ENCODE measurements at places on chromosomes 4 and X.

DNA sequence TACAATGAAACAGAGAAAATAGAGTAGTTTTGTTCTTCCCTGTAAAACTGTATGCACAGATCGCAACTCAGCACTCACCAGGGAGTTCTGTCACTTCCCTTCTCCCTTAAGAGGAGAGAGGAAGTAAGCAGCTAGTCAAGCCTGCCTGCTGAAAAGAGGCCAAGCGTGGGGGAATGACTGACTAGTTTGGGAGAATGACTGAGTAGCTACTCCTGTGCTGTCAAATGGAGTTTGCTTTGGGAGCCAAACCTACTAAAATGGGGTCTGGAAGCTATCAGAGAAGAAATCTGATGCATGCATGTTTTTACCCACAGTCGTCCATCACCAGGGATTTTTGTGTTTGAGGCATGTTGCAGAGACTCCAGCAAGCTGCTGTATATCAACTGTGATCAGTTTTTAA, 54.6 kb upstream of the LHFPL1 start:
- H3K27me3 ChIP-seq = peaks cover 10% of the 10 kb centered on the region
- no peak overlapping the region for H3K4me3 ChIP-seq
- no peaks in the 10 kb centered on the region for H3K36me3 ChIP-seq
- no peak for DNase-seq
- H3K4me1 ChIP-seq = peaks cover 2% of the 10 kb centered on the region

DNA sequence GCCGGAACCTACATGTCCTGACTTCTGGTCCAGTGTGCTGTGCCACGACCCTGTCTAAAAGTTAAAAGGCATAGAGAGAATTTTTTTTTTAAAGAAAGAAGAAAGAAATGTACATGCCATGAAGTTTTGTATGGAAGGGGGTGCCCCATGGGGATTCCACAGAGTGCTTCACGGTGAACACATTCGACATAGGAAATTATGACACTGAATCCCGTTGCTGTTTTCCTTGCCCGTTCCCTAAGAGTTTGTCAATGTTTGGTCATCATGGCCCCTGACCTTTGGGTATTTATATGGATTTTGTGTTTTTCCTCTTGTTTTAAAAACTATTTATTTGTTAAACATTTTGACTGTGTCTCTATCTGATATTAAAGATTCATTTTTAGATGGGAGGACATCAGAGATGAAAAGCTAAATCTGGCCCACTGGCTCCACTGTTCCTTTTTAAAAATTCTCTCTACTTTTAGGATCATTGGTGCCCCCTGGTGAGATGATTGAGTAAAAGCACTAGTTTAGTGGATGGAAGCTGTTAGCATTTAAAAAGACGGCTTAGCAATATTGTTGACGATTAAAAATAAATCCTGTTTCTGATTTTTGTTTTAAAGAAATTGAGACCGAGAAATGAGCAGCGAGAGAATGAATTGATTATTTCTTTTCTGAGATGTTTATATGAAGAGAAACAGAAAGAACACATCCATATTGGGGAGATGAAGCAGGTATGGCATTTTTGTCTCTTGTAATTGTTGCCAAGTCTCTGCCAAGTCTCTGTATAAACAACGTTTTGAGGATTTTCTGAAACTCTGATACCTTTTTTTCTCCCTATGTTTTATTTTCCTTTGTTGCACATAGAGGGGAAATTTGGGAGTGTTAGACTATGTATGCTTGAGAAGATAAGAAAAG, 75.0 kb downstream of the PTTG2 start:
- H3K4me1 ChIP-seq = peaks cover 3% of the 10 kb centered on the region
- no peak overlapping the region for H3K27ac ChIP-seq
- DNase-seq = peak; percentile 69
- H3K36me3 ChIP-seq = peaks cover 22% of the 10 kb centered on the region

- H3K27me3 ChIP-seq = no peaks in the 10 kb centered on the region
- H3K36me3 ChIP-seq = no peaks in the 10 kb centered on the region
- H3K4me3 ChIP-seq = no peak overlapping the region
- no peak overlapping the region for H3K27ac ChIP-seq
- no peaks in the 10 kb centered on the region for H3K4me1 ChIP-seq
Observed at GRCh38 chr4:58360354-58361133, 1250.4 kb upstream of the IGFBP7 start.

DNA sequence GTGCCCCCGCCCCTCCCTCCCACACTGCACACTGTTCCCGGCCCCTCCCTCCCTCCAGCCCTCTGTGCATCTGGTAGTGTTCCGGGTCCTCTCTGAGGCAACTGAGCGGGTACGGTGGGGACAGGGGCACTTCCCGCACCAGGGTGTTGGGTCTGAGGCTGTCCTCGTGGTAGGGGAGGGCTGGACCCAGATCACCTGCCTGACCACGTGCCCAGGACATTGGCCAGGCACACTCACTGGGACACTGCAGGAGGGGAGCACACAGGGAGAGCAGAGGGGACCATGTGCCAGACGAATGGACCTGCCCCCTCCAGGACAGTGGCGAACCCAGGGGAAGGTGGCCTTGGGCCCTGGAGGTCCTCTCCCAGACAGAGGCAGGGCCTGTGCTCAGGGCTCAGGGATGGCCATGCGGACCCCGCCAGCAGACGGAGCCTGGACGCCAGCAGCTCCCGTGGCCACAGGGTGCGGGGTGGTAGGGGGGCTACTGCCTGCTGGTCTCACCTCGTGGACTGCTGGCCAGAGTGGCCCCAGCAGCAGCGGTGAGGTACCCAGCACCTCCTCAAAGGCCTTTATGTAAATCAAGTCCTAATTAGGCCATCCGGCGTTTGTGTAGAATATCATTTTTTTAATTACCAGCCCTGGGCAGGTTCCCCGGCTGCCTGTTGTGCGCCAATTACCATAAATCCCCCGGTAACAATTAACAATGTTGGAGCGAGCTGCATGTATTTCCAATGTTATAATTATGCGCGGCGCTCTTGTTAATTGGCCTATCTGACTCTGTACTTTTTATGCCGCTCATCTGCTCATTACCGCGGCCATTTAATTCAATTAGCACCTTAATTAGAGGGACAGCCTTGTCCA, 106.9 kb downstream of the FAM53A start:
- H3K4me1 ChIP-seq = peaks cover 11% of the 10 kb centered on the region
- H3K27ac ChIP-seq = no peak overlapping the region
- no peak overlapping the region for H3K4me3 ChIP-seq

DNA sequence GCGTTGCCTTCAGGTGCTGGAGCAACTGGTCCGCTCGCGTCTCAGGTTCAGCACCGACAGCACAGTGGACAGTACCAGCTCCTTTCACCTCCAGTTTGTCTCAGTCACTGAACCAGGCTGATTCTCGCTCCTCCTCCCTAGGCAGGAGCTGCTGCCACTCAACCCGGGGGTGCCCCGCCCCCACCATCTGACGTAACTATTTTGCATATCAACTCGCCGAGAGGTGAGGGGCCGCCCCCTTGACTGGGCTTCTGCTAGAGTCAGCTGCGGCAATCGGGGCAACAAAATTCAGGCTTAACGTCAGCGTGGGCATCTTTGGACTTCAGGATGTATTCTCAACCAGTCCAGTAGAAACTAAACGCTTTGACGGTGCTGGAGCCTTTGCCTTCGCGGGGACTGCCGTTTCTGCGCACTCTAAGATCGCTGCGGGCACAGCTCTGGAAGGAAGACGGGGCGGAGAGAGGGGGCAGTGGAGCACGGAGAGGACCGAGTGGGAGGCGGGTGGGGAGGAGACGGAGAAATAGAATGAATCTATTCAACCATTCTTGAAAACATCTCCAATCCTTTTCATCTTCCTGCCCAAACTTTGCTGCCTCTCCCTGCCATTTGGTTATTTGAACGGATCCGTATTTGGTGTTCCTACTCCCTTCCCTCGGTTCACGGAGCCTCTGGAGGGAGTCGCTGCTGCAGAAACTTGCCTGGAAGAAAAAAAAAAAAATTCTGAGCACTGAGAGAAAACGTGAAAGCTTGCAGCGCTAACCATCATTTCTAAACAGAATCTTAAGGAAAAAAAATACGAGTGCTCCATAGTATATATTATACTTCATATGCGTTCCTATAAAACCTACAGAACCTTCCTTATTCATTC, at the start of gene FSTL5:
Gene FSTL5 (minus strand): TSS at position 109 of the 868 bp plus-strand sequence. CDS start 52,604 bp downstream, outside the sequence.
- H3K4me1 ChIP-seq = peaks cover 2% of the 10 kb centered on the region
- peak within 1 kb of the TSS; percentile 56 for H3K4me3 ChIP-seq
- no peak within 1 kb of the TSS for H3K27ac ChIP-seq
- peaks cover 2% of the 10 kb centered on the region for H3K27me3 ChIP-seq
- DNase-seq = peak; percentile 39
- no peaks in the 10 kb centered on the region for H3K36me3 ChIP-seq

DNA sequence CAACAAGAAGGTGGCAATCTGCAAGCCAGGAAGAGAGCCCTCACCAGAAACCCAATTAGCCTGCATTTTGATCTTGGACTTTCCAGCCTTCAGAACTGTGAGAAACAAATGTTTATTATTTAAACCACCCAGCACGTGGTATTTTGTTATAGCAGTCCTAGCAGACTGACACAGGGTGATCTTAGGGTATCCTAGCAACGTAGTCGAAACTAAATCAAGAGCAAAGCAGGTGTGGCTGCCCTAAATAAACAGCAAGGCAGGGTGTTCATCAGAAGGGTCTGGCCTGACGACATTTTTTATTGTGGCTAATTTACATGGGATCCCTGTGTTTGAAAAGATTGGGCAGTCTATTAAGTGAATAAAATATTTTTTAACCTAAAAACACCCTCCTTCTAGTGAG, 198.8 kb downstream of the VEGFC start:
- H3K27ac ChIP-seq = no peak overlapping the region
- H3K36me3 ChIP-seq = no peaks in the 10 kb centered on the region
- no peaks in the 10 kb centered on the region for H3K27me3 ChIP-seq
- no peak for DNase-seq
- no peak overlapping the region for H3K4me3 ChIP-seq
- no peaks in the 10 kb centered on the region for H3K4me1 ChIP-seq

GRCh38 chrX:68690936-68691501, 43.6 kb downstream of the STARD8 start:
- H3K27ac ChIP-seq = no peak overlapping the region
- no peak overlapping the region for H3K4me3 ChIP-seq
- H3K36me3 ChIP-seq = no peaks in the 10 kb centered on the region
- H3K4me1 ChIP-seq = peaks cover 10% of the 10 kb centered on the region

DNA sequence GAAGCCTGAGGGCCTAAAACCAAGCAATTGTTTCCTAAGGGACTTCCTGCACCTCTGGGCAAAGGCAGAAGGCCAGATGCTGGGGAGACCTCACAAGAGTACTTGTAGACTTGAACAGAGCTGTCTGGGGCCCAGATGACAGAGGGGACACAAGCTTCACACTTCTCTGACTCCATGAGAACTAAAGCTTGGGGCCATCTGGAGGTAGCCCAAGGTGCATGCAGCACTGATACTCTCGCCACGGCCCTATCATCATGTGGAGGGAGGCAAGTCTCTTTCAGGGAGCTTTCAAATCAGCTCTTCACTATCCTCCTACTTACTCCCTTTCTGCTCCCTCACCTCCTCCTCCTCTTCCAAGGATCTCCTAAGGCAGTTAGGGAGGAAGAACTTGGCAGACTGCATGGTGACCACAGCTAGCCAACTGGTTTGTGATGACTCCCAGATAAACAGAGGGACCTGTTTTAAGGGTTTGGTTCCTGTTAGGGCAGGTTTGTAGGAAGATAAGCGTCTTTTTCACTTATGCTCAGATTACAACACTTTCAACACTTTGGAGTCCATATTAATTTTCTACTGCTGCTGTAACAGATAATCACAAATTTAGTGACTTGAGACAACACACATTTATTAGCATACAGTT, 23.8 kb downstream of the MSL3 start:
- H3K27ac ChIP-seq = no peak overlapping the region
- DNase-seq = no peak
- peaks cover 3% of the 10 kb centered on the region for H3K36me3 ChIP-seq
- H3K4me1 ChIP-seq = peaks cover 4% of the 10 kb centered on the region

DNA sequence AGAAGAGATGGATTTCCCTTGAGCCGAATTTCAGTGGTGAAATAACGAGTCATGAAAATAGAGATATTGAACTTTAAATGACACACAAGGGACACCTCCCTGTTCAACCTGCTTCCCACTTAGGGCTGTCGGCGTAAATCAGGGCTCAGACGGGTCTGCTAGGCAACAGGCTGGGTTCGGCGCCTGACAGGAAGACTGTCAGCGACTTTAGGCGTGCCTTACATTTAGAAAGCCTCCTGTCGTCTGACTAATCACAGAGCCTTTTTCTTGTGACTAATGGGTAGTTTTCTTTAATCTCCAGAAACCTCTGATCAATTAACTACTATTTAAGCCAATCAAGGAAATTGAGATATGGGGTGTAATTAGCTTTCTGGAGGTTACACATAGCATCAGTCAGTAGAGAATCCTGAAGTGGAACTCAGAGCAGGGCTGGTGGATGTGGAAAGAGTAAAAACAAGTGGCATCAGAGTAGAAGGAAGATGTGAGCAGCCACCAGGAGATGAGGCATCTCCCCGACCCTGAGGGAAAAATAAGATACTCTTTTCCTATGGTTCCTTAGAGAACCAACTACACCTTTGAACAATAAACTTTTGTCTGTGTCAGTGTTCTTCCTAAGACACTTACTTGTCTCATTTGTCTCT, 86.2 kb upstream of the HS3ST1 start:
- H3K36me3 ChIP-seq = no peaks in the 10 kb centered on the region
- H3K4me3 ChIP-seq = no peak overlapping the region
- no peaks in the 10 kb centered on the region for H3K27me3 ChIP-seq
- DNase-seq = no peak
- H3K27ac ChIP-seq = no peak overlapping the region

- H3K4me1 ChIP-seq = no peaks in the 10 kb centered on the region
- H3K36me3 ChIP-seq = no peaks in the 10 kb centered on the region
- H3K4me3 ChIP-seq = no peak overlapping the region
- H3K27ac ChIP-seq = no peak overlapping the region
Observed at GRCh38 chr4:46146993-46147392, 23.1 kb upstream of the GABRG1 start.

- peak overlapping the region; percentile 96 for H3K4me3 ChIP-seq
- H3K27ac ChIP-seq = peak overlapping the region; percentile 100
- no peaks in the 10 kb centered on the region for H3K27me3 ChIP-seq
- peaks cover 38% of the 10 kb centered on the region for H3K4me1 ChIP-seq
- H3K36me3 ChIP-seq = peaks cover 3% of the 10 kb centered on the region
- no peak for DNase-seq
Observed at GRCh38 chrX:134806707-134807038, 148.4 kb upstream of the PLAC1 start.

GRCh38 chr4:183499389-183499788, 5.5 kb upstream of the ING2 start:
- no peaks in the 10 kb centered on the region for H3K27me3 ChIP-seq
- no peak overlapping the region for H3K4me3 ChIP-seq
- no peak overlapping the region for H3K27ac ChIP-seq
- H3K4me1 ChIP-seq = peaks cover 36% of the 10 kb centered on the region
- H3K36me3 ChIP-seq = peaks cover 11% of the 10 kb centered on the region

GRCh38 chr4:152965611-152966010, 29.5 kb downstream of the FHDC1 start:
- H3K4me1 ChIP-seq = no peaks in the 10 kb centered on the region
- no peaks in the 10 kb centered on the region for H3K36me3 ChIP-seq
- H3K27ac ChIP-seq = no peak overlapping the region
- no peak overlapping the region for H3K4me3 ChIP-seq
- H3K27me3 ChIP-seq = no peaks in the 10 kb centered on the region

GRCh38 chrX:128975745-128976144, 547.5 kb downstream of the SMARCA1 start:
- no peaks in the 10 kb centered on the region for H3K4me1 ChIP-seq
- no peak overlapping the region for H3K4me3 ChIP-seq
- no peaks in the 10 kb centered on the region for H3K27me3 ChIP-seq
